ENCODE measurements at places on chromosomes 2 and 18.

DNA sequence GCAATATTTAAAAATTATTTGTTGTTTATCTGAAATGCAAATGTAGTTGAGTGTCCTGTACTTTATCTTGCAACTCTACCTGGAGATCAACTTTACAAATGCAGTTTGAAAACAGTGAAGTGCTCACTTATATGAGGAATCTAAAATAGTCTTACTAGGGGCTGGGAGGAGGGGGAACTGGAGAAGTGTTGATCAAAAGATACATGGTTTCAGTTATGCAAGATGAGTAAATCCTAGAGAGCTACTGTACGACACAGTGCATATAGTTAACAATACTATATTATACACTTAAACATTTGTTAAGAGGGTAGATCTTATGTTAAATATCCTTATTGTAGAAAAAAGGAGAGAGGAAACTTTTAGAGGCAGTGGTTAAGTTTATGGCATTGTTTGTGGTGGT lies 241.9 kb downstream of the BCL11A start:
- no peak for DNase-seq

DNA sequence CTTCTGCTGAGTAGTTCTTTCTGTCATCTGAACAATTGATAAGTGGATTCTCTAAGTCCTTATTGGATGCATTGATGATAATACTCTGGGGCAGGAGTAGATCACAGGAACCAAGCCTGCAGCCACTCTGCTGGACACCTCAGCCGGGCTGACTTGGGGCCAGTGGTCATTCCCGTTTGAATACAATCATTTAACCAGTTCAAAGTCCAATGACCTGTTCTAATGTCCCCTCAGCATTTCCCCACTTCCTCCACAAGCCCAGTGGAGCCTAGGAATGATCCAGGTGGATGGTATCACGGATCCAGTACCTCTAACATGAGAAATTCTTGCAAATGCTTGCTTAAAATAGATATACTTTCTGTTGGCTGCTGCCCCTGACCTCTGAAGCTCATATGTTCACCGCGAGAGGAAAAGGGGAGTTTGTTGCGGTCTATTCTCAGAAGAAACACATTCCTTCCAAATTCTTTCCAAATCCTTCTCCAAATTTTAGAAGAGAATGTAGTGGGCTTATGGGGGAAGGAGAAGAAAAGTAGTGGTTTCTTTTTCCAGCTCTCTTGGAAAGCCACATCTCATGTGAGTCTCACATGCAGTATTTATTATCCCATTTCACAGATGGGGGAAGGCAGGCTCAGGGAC lies 170.9 kb downstream of the INHBB start:
- DNase-seq: no peak

GRCh38 chr18:67428805-67429204 lies 87.7 kb downstream of the DSEL start:
- DNase-seq: no peak

- DNase-seq: no peak
Observed at GRCh38 chr2:79982445-79982844, 322.1 kb downstream of the LRRTM1 start.

DNA sequence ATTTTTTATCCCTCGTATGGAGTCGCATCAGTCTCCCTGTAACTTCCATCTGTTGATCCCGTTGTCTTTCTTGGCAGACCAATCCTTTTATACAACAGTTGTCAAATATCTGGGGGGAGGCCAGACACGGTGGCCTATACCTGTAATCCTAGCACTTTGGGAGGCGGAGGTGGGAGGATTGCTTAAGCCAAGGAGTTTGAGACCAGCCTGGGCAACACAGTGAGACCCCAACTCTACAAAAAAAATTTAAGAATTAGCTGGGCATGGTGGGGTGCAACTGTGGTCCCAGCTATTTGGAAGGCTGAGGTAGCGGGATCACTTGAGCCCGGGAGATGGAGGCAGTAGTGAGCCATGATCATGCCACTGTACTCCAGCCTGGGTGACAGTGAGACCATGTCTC lies 2.0 kb downstream of the XRCC5 start:
- no peak for DNase-seq

GRCh38 chr2:33673937-33674336 lies 74.8 kb upstream of the FAM98A start:
- DNase-seq: no peak

- DNase-seq: no peak
Observed at GRCh38 chr18:13416848-13417247, 198.3 kb downstream of the LDLRAD4 start.

DNA sequence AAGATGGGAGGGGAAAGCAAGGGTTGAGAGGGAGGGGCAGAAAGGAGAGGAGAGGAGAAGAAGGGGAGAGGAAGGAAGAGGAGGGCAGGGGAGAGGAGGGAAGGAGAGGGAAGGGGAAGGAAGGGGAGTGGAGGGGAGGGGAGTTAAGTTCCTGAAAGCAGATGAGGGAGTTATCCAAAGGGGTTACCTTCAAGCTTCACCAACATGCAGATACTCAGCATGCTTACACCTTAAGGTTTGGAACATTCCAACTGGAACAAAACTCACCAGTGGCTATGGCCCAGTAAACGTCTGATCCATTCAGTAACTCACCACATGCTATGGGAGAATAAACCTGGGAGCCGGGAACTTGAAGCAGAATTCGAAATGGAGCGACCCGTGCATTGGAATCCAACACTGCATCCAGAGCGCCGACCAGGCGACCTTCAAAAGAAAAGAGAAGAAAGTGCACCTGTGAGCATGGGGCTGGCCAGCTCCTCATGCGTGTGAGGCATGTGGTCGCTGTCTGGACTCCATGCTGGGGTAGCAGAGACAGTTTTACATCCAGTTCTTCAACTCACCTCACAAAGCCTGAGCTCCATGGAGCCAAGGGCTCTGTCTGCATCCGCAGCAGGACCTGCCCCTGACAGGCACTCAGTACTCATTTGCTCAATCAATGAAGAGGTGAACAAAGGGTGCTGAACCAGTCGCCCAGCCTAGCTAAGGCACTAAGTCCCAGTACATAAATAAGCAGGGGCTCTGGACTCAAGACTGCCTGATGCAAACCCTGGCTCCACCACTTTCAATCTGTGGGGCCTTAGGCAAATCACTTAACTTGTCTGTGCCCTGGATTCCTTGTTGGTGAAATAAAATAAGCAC lies 61.0 kb downstream of the TBC1D8 start:
- DNase-seq: no peak

GRCh38 chr2:74074487-74074886 lies 73.2 kb downstream of the BOLA3 start:
- DNase-seq: no peak

- no peak for DNase-seq
Observed at GRCh38 chr2:46446871-46447568, 32.3 kb upstream of the TMEM247 start.

DNA sequence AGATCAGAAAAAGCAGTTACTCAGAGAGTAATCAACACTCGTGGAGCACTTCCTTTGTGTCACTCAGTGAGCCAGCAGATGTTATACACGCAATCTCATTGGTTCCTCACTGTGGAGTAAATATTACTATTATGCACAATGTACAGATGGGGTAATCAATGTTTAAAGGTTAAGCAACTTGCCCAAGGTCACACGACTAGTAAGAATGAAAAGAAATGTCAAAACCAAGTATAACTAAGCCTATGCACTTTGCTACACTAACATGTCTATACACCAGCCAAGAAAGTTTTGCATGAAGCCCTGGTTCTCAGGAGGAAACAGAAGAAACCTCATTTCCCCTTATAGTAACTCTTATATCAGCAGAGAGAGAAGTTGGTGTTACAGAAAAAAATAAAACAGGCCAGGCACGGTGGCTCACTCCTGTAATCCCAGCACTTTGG lies 5.4 kb downstream of the METTL21A start:
- peak; percentile 13 for DNase-seq

- DNase-seq: no peak
Observed at GRCh38 chr2:56812432-56812831, 628.6 kb downstream of the CCDC85A start.

- no peak for DNase-seq
Observed at GRCh38 chr2:71800106-71800809, 346.9 kb downstream of the DYSF start.

DNA sequence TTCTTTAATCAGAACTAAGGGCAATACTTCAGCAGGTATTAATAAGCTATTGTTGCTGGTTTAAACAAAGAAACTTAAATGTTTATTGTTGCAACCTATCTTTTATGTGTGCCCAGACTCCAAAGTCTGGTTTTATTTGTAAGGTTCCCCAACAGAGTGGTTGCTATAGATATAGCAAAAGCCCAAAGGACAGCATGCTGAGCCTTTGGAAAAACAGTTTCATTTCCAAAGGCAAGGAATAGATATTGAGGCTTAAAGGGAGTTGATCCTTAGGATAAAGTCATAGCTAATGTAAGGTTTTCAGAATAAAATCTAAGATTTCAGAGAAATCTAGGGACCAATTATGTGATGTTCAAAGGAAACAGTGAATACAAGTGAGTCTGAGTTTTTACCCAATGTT lies 413.2 kb upstream of the SLC14A2 start:
- DNase-seq: no peak

DNA sequence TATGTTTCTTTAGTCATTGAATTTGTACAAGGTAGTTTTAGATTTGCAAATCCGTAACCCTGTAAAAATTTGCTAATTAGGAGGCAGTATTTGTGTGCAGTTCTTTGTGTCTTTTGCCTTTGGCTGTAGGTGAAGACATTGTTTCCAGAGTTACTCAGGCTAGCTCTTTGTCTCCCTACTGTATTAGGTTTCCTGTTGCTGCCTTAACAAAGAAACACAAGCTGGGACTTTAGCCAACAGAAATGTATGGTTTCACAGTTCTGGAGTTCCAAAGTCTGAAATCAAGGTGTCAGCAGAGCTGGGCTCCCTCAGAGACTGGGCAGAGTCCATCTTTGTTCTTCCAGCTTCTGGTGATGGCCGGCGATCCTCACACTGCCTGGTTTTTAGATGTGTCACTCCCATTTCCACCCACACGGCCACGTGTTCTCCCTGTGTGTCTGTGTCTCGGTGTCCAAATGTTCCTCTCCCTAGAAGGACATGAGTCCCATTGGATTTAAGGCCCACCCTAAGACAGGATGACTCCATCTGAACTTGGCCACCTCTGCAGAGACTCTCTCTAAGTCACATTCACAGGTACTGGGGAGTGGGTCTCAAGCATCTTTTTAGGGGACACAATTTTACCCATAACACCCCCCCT lies 309.7 kb downstream of the GALR1 start:
- no peak for DNase-seq

DNA sequence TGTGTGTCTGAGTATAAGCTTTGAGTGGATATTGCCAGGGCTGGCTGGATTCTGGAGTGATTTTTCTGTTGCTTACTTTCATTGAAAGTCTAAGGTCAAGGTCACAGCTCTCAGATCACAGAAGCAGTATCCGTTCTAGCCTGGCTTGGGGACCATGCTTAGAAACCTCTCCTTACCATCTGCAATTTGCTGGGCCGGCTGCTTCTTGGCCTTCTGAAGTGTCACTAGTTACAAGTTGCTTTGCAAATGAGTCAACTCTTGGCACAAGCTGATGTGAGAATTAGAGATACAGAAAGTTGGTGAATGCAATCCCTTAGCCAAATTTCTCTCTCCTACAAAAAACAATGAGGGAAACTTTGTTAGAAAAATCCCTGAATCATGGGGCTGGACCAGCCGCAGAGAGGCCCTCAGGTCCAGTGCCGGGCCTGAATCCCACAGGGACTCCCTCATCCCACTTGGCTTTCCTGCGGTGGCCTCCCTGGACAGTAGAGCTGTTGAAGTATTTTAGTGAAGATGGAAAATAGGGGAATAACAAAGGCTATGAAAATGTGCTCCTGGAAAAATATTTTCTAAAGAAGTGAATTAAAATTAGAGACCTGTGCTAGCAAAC lies 92.7 kb upstream of the CNGA3 start:
- DNase-seq: no peak

DNA sequence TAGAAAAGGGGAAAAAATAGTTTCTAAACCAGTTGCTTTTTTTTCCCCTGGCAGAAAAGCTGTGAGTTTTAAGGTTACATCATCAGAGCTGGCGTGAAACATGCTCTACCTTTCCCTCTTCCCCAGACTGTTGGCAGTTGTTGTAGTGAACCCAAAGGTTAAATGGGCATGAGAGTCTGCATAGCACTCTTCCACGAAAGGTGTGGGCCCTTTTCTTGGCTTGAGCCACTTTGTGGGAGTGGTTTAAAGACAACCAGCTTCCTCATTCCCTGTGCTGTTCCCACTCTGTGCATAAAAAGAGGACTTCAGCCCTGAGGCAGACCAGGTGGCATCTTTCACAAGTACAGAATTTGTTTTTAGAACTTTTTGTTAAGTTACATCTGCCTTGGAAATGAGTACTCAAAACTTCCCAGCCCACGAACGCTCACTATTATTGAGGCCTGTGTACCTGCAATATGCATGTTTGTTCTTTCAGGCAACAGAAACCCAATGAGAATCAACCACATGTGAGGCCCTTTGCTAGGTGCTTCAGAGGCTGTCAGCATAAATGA lies 243.8 kb downstream of the BABAM2 start:
- peak; percentile 20 for DNase-seq

GRCh38 chr2:226683944-226684562 lies 115.6 kb downstream of the IRS1 start:
- no peak for DNase-seq

- no peak for DNase-seq
Observed at GRCh38 chr2:145503511-145503910, 983.6 kb upstream of the ZEB2 start.

DNA sequence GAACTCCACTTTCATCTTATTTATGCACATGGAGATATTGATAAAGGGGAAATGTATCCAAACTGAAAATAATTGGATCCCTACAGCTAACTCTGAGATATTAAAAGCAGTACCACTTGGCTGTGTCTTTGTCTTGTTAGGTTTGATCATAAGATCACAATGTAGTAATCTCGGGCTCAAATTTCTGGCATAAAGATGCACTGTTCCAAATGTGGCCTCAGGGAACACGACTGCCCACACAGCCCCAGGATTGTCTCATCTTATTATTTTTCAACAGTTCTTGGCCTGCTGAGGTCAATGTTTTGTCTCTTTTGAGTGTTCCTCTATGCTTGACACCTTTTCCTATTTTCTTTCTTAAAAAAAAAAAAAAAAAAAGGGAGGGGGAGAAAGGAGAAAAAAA lies 114.1 kb downstream of the GBX2 start:
- no peak for DNase-seq

DNA sequence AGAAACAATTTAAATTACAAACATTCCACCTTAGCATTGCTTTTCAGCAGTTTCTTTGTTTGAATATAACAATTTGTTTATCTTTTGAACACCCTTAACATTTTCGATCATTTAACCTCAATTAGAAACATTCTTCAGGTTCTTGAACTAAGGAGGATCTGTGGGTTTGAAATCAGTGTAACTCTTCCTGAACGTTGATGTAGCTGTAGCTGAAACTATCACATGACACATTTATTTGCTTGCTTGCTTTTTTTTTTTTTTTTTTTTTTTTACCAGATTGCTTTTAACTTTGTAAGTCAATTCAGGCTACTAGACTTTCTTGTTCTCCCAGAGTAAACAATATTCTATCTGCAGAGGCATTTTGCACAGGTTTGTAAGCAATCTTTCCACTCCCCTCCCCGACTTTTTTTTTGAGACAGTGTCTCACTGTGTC lies 47.6 kb downstream of the GPD2 start:
- DNase-seq: no peak

GRCh38 chr2:38690499-38691420 lies 24.8 kb downstream of the GALM start:
- DNase-seq: no peak

- no peak for DNase-seq
Observed at GRCh38 chr2:150609831-150610582, 122.5 kb upstream of the RND3 start.

- no peak for DNase-seq
Observed at GRCh38 chr18:49546278-49546677, 15.6 kb upstream of the LIPG start.
